ENCODE measurements at places on chromosomes 16 and 17.

GRCh38 chr17:15321556-15322251 is 19.7 kb downstream of the TEKT3 start:
- DNase-seq: no peak

DNA sequence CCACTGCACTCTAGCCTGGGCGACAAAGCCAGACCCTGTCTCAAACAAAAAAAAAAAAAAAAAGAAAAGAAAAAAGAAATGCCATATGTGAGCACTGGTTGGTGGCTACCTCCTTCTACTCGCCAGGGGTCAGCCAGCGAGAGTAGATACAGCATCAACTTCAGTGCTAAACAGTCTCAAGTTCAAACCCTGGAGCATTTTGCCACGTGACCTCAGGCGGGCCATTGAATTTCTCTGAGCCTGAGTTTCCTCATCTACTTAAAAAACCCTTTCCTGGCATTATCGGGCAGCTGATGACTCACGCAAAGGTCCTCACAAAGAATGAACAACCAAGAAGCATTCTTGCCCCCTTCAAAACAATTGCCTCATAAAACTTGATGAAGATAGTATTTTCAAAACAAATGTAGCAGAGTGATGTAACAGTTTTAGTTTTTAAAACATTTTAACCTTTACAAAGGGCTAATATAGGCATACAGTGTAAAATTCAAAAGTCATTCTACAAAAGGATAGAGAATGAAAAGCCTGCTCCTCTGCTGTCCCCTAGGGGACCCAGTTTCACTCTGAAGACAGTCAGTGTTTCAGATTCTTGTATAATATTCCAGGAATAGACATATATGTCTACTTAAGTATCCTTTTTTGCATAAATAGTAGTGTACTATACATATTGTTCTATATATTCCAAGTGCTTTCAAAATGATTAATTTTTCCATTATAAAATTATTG is 28.4 kb downstream of the DNAH2 start:
- DNase-seq: no peak

GRCh38 chr17:40909755-40910154 is 24.7 kb upstream of the KRT20 start:
- no peak for DNase-seq

GRCh38 chr17:45722161-45722560 is 62.0 kb upstream of the CRHR1 start:
- DNase-seq: no peak

DNA sequence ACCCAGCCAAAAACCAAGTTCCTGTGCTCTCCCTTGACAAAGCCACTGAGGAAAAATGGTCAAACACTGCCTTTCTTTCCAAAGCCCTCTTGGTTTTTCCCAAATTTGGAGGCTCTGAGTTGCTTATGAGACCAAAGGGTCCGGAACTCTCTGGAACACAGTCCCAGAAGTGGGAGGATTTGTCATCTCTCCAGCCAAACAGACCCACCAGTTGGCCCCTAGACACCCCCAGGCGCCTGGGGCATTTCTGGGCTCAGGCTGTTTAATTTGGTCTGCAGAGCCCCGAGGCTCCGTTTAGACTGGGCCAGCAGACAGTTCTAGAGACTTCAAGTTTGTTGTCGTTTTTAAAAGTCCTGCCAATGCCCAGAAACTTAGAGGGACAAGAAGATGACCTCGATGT is 239.1 kb downstream of the SEC14L1 start:
- no peak for DNase-seq

DNA sequence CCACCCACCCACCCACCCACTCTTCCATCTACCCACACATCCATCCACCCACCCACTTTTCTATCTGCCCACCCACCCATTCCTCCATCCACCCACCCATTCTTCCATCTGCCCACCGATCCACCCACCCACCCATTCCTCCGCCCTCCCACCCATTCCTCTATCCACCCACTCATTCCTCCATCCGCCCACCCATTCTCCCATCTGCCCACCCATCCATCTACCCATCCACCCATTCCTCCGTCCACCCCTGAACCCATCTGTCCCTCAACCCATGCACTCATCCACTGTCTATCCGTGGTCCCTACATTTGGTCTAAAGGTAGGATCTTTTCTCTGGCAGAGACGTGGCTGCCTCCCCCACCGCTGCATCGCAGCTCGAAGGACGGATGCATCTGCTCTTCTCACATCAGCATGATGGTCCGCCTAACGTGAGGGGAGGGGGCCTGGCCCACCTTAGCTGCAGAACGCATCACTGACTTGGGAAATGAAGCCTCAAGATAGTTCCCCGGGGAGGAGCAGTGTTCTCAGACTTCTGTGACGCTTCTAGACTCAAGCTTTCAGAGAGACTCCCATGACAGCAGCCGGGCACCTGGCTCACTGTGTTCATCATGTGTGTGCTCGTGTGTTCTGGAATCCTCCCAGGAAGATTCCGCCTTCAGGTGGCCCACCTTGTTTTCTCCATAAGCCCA is 17.2 kb upstream of the GSE1 start:
- DNase-seq: no peak

- peak; percentile 39 for DNase-seq
Observed at GRCh38 chr16:75110637-75111513, 5.7 kb downstream of the LDHD start.

- no peak for DNase-seq
Observed at GRCh38 chr16:80806927-80807340, 2.5 kb upstream of the CDYL2 start.

DNA sequence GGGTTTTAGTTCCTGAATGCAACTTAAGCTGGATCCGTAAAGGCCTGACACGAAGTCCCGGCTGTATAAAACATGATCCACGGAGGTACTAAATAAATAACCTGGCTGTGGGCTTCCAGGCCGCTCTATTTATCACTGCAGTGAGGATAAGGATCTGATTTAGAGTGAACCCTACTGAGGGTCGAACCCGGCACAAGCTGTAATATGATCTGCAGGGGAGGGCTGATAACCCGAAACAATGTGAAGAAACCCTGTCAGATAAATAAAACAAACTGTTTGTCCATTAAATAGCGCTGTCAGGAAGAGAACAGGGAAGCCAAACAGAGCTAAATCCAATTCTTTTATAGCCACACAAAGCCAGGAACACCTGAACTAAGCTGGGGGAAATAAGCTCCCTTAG is 375.6 kb upstream of the SALL1 start:
- no peak for DNase-seq

- DNase-seq: no peak
Observed at GRCh38 chr16:65786916-65787315, 579.6 kb upstream of the CDH5 start.

DNA sequence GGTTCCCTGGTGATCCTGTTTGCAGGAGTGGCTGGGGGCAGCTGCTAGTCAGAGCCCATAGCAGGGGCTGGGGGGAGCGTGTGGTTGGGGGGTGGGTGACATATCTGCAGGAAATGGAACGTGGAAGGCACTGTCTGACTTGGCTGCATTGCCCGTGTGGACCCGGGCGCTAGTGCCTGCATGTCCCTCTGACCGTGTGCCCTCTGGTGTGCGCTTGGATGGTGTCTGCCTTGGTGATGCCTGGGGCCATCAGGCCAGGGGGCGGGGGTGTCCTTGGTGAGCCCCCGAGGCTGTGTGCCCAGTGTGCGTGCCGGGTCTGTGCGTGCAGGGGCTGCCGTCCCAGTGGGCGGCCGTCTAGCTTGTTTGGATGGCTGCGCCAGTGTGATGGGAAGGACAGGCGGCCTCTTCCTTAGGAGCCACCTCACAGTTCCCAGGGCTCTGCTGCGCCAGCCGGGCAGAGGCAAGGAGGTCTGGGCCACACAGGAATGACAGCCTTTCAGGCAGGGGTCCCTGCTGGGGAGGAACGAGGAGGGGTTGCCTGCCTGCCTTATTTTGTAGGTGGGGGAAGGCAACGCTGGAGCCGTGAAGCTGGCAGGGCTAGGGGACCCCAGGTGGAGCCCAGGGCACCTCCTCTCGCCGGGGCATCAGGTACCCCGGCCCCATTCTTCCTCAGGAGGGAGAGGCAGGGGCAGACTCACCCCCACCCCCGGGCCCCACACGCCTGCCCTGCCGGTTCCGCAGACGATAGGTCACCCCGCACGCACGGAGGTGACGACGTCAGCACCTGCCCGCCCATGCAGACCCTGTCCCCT is 693 bp downstream of the NDRG4 start:
- DNase-seq: no peak

GRCh38 chr17:45873728-45874127 is 20.6 kb upstream of the MAPT start:
- DNase-seq: no peak

All from activated CD8-positive, alpha-beta memory T cell treated with anti-CD3 and anti-CD28 coated beads for 1 hour (primary cell).